ENCODE measurements at places on chromosomes 3 and 15. TPM values are rescaled to one million over a fixed set of nuclear protein-coding genes. Genes with fewer than 3 reads are reported as not detected.
A peak's percentile ranks its signal among the peaks of the same experiment; 100 is the strongest.

The SI gene
- not detected for total RNA-seq

GRCh38 chr15:42523331-42523730, 25.3 kb downstream of the LRRC57 start:
- peaks cover 24% of the 10 kb centered on the region for H3K36me3 ChIP-seq
- H3K27ac ChIP-seq, result no peak overlapping the region
- H3K27me3 ChIP-seq, result no peaks in the 10 kb centered on the region
- H3K4me1 ChIP-seq, result no peaks in the 10 kb centered on the region

DNA sequence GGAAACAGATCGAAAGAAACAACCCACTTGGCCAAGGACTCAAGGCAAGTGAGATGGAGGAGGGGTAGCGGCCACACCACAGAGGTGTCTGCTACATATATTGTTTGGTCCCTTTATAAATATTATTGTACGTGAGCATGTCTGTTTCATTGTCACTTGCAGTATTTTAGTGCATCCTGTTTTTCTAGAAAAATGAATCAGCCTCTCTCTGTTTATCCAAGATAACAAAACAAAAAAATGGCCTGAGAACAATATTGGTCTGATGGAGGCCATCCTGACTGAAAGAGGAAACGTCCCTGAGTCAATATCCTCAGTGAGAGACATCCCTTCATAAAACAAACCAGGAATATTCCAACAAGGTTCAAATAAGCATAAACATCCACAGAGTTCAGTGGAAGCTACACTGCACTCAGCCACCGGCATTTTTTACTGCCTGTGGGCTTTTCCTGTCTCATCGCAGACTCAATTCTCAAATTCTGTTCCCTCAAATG, 42.0 kb downstream of the WWTR1 start:
- H3K4me1 ChIP-seq, result peaks cover 86% of the 10 kb centered on the region
- peak overlapping the region; percentile 67 for H3K27ac ChIP-seq
- peak overlapping the region; percentile 35 for H3K4me3 ChIP-seq
- no peaks in the 10 kb centered on the region for H3K27me3 ChIP-seq

DNA sequence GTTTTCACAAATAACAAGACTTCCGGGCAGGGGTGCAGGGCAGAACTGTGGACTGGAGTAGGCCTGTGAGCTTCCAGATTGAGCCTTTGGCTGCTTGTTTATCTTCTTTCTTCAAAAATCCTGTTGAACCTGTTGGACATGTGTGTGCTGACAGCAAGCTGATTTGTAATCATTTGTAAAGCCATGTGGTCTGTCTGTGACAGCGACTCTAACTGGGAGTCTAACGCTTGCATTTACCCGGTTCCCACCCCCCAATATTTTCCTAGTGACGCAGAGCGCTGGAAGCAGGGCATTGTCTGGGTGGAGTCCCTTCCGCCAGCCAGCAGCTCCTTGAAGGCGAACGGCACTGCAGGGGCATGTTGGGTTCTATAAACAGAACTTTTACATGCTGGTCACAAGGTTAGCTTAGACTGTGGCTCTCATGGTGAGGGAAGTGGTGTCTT, 85.7 kb upstream of the MYZAP start:
- H3K4me3 ChIP-seq, result no peak overlapping the region
- peaks cover 27% of the 10 kb centered on the region for H3K4me1 ChIP-seq
- peak; percentile 36 for DNase-seq
- H3K27me3 ChIP-seq, result no peaks in the 10 kb centered on the region
- peak overlapping the region; percentile 66 for H3K27ac ChIP-seq

All from thoracic aorta (tissue), 2 donors.